Activated CD4-positive, CD25-positive, alpha-beta regulatory T cell (primary cell): ENCODE measurements at places on chromosomes 5 and 9.

GRCh38 chr5:87949676-87950631 is 318.7 kb downstream of the TMEM161B start:
- no peak for DNase-seq

DNA sequence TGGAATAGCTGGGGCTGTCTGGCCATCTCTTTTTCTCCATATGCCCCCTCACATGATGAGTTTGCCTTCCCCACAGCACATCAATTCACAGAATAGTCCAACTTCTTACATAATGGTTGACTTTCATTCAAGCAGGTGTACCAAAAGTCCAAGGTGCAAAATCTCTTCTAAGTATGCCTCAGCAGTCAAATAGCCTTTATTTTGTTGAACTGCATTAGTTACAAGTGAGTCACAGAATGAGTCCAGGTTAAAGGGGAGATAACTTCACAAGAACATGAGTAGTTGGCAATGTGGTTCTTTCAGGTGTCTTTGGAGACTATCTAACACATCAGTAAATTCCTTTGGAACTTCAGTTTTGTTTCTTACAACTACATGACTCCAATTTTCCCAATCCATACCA is 672.5 kb downstream of the PRELID2 start:
- no peak for DNase-seq

DNA sequence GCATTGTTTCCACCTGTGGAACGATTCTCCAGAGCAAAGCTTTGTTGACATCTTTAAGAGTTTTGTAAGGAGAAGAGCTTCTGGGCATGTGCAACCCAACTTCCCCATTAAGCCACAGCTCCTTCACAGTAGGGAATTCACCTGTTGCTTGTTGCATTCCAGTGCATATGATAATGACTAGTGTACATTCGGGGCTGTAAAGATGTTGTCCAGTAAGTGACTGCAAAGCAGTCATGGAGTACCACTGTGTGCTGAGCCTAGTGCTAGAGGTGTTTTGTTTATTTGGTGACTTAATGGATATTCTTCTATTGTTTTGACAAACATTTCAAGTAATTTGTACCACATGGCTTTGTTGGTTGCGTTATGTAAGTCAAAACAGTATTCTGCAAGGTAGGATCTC is 12.8 kb downstream of the UGCG start:
- DNase-seq: no peak

DNA sequence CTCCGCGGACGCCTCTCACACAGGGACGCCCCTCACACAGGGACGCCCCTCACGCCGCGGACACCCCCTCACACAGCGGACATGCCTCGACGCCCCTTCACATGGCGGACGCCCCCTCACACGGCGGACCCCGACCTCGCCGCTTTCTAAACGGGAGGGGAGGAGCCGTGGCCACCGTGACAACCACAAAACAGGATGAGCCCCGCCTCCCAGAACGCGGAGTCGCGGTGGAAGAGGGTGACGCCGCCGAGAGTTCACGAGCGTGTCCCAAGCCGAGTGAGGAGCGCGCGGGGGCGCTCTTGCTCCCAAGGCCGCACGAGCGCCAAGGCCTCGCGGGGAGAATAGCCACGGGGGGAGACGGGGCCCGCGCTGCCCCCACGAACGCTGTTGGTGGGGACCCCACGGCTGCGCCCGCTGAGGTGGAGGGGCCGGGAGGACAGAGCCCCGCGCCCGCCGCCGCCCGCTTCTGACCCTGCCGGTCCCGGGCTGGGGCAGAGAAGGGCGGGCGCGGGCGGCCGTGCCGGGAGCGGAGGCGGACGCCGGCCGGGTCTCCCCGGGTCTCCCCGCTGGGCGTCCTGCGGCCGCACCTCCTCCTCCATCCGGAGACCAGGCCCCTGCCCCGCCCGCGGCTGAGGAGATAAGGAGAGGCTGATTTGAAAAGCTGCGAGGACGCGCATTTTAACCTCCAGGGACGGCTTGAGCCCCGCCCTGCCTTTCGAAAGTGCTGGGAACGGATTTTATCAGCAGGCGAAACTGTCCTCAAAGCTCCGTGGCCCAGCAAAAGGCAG is 3.9 kb upstream of the NKD2 start:
- DNase-seq: no peak

- no peak for DNase-seq
Observed at GRCh38 chr5:73766902-73767301, 140.9 kb downstream of the ARHGEF28 start.

GRCh38 chr5:122439645-122440044 is 127.6 kb downstream of the SNCAIP start:
- no peak for DNase-seq

- no peak for DNase-seq
Observed at GRCh38 chr5:19122923-19123322, 865.1 kb downstream of the CDH18 start.

GRCh38 chr9:27192291-27192960 is 83.4 kb downstream of the TEK start:
- DNase-seq: no peak

DNA sequence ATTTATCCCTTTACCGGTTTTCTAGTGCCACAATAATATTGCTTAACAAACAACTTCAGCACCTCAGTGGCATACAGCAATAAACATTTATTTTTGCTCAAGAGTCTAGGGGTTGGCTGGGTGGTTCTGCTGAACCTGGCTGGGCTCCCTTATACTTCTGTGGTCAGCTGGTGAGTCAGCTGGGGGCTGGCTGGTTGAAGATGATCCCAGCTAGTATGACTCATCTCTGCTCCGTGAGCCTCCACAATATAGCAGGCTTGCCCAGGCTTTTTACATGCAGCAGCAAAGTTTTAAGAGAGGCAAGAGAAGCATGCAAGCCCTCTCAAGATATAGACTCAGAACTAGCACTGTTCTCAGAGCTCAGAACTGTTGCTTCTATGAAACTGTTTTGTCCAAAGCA is 523.5 kb upstream of the CLINT1 start:
- DNase-seq: no peak

DNA sequence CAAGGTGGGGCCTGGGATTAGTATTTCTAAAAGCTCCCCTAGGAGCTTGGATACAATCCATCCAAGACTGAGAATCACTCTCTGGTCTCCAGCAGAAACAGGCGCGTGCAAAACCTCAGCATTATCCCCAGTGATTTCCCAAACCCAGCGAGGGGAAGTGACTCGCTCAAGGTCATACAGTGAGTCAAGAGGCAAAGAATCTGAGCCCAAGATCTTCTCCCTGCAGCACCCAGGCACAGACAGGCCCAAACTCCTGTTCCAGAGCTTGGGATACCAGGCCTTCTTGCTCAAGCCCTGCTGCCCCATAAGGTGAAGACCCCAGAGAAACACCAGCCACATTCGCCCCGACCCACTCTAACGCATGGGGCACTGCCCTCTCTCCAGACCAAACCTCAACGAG is 33.2 kb downstream of the SHB start:
- DNase-seq: no peak

- no peak for DNase-seq
Observed at GRCh38 chr5:175214152-175214551, 229.8 kb downstream of the DRD1 start.

DNA sequence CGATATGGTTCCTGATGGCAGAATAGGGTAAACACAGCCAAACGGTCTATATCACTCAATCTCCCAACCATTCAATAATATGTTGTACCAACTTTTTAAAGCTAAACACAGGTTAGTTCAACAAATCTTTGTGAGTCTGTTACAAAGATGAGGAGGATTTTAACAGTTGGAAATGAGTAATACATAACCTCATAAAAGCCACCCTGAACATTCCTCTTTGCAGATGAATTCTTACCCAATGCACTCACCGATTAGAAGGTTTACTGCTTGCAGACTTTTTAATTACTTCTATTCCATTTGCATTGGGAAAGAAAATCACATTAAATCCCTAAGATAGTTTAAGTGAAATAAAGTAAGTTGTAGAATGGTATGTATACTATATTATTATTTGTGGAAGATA is 23.3 kb upstream of the TRMT10B start:
- DNase-seq: no peak

DNA sequence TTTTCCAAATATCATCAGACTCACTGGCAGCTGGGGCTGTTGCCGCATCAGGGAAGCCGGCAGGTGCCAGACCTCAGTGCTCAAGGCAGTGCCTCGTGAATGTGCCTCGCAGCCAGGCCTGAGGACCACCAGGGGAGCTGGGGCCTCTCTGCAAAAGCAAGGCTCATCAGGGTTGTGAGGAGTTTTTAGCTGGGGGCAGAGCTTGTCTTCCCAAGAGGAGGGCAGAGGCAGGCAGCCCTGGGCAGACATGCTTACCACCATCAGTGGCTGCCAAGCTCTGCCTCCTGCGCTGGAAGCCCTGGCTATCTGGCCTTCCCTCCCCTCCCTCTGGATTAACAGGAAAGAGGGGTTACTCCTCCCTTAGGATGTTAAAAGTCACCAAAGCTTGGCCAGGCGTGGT is 8.8 kb upstream of the TBC1D9B start:
- DNase-seq: no peak

DNA sequence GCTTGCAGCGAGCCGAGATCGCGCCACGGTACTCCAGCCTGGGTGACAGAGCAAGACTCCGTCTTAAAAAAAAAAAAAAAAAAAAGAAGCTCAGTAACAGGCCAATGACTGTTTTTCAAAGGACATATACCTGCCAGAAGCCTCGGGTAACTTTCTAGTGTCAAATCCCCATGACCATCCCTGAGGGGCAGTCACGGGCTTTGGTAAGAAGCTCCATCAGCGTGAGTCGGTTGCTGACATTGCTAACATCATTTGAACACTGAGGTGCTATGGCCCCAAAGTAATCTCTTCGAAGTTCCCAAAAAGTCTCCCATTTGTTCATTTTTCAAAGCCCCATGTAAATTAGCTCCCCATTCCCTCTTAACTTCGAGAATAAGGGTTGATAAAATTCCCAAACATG is 11.6 kb downstream of the NAIP start:
- no peak for DNase-seq

- no peak for DNase-seq
Observed at GRCh38 chr5:76492819-76493189, 89.7 kb downstream of the IQGAP2 start.

- DNase-seq: no peak
Observed at GRCh38 chr9:127495884-127496555, 44.7 kb downstream of the LRSAM1 start.

DNA sequence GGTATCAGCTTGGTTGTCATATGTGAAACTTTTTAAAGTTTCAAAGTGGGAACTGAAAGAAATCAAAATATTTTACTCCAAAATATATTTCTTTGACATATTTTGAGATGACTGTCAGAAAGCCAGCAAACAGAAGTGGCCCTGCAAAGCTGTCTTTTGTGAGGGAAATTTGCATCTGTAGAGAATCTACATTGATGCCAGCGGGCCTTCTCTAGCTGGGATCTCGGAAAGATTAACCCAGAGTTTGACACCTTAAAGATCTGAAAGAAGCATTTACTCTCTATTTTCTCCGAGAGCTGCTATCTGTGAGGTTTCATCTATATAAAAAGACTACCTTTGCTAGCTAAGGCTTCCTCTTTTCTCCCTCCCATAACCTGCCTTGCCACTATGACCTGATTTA is 303.6 kb downstream of the FBXL17 start:
- DNase-seq: no peak

- no peak for DNase-seq
Observed at GRCh38 chr9:129446828-129447550, 173.9 kb downstream of the C9orf50 start.

DNA sequence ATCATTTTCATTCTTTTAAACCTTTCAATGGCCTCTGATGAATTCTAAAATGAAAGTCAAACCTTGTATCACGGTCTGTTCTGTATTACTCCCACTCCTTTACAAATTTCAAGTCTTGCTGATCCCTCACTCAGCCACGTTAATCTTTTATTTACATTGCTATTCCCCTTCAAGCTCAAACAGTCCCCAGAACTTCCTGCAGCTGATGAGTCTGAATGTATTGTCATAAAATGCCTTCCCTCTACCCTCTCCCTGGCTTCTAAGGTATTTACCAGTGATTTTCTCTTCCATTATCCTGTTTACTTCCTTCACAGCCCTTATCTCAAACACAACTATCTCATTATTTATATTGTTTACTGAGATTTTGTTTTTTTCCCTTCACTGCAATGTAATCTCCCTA is 562.3 kb upstream of the C9orf72 start:
- DNase-seq: no peak

- no peak for DNase-seq
Observed at GRCh38 chr9:8408575-8409190, 609.1 kb upstream of the DMAC1 start.

GRCh38 chr9:95644377-95644776 is 127.6 kb upstream of the PTCH1 start:
- no peak for DNase-seq

DNA sequence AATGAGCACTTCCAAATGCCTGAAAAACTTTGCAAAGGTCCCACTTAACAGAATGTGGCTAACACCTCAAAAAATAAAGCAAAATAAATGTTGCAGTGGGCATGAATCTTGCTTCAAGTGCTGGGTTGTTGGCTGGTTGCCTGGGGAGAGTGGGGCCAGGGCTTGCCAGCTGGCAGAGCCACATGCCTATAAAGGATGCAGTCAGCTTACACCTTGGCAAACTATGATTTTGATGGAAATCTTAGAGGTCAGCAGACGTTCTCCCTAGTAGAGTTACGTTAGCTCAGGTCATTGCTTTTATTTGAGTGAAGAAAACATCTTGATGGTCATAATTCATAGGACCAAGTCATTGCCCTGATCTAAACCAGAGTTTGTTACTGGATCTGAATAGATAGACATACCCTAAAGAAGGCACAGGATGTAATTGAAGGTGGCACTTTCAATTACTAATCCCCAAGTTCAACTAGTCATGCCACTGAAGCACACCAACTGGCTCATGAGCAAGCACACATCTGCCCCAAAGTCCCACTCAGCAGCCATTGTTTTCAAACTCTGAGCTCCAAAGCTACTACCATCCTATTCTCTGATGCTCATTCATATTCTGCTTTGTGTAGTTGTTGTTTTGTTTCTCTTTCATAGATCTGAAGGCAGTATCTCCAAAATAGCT is 51.2 kb upstream of the ZSWIM6 start:
- DNase-seq: no peak

GRCh38 chr5:130104895-130105688 is 200.8 kb downstream of the CHSY3 start:
- no peak for DNase-seq

DNA sequence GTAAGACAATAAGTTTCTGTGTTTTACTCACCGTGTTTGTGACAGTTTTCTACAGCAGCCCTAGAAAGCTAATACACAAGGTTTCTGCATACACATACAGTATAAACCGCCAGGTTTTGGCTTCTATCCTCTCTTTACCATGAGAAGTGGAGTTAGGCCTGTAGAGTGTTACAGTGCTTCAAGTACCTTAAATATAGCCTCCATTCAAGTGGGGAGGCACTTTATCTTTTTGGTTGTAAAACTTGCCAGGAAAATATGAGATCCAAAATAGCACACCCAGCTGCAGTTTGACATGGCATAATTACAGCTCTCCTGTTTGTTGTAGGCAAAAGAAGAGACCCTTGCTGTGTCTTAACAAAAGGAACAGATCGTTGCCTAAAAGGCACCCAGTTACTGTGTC is 90.3 kb upstream of the PTPN3 start:
- DNase-seq: no peak

DNA sequence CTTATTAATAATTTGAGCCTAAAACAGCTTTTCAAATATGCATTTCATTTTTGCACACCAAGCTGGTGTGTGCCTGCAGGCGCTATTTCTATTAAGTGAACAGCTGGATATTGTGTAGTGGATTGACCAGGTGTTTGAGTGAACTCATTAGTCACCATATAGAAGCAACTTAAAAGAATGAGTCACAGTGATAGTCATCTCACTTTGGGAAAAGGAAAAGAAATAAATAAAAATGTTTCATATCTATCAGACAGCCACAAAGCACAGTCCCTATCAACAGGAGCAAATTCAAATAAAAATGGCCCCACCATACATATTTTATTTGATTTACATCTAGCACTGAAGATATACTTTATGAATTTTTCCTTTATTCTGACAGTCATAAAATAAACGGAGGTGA is 456.5 kb upstream of the CDH9 start:
- no peak for DNase-seq

GRCh38 chr5:174816858-174817257 is 92.5 kb downstream of the MSX2 start:
- no peak for DNase-seq
